NCI-H187 (cell line): ENCODE measurements at places on chromosomes 13 and 19.
A peak's percentile ranks its signal among the peaks of the same experiment; 100 is the strongest.

DNA sequence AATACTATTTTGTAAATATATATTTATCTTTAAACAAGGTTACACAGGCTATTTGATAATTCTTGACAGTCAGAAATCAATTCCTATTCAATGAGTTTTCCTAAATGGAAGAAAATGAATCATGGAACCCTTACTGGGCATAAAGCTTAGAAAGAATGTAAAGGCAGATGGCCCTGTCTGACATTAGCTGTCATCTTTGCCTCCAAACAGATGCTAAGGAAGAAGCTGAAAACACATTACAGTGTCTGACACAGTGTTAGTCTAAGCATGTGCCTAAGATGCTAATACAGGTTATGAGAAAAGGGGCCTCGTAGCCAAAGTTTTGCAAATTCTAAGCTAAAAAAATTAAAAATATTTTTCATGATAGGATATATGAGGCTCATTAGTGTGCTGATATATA, 112.8 kb downstream of the ITGBL1 start:
- no peak for DNase-seq

DNA sequence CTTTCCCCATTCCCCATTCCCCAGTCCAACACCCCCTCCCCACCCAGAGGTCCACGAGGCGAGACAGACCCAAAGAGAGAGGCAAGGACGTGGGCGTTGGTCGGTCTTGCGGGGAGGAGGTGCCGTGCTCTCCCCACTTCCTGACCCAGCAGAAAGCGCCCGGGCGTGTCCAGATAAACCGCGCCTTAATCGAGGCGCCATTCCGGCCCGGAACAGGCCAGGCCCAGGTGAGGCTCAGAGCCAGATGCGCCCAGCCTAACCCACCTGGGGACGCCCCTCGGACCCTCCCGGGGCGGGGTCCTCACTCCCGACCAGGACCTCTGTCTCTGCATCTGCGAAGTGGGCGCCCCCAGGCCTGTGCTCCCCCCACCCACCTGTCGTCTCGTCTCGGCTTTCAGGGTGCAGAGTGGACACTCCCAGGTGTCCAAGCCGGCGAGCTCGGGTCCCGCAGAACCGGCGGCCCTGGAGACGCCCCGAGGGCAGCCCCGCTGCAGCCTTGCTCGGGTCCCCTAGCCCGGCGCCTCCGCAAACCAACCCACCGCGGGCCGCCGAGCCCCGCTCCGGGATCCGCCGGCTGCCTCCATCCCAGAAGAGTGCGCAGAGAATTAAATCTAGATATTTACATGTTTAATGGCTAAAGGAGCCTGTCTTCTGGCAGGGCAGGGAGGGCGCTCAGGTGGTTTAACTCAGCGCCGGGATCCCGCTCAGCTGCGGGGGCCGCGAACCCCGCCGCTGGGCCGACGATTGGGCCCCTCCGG, 5.0 kb upstream of the ONECUT3 start:
- DNase-seq = no peak

DNA sequence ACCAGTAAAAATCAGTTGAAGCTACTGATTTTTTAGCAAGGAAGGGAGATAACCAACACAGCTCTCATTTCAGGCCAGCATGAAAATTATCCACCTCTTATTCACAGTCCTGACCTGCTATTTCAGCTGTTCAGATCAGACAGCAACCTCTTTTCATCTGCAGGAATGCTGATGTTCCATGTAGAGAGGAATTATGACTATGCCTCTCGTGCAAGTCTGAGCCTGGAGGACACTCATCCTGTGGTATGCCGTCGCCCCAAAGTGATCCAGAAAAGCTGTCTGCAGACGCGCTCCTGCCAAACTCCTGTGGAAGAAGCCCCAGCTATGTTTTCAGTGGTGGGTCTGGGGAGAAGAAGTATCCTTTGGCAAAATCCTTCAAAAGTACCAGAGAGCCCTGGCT, 563.5 kb upstream of the SLITRK1 start:
- no peak for DNase-seq

GRCh38 chr13:72221276-72221962, 354.4 kb upstream of the DACH1 start:
- DNase-seq = no peak

DNA sequence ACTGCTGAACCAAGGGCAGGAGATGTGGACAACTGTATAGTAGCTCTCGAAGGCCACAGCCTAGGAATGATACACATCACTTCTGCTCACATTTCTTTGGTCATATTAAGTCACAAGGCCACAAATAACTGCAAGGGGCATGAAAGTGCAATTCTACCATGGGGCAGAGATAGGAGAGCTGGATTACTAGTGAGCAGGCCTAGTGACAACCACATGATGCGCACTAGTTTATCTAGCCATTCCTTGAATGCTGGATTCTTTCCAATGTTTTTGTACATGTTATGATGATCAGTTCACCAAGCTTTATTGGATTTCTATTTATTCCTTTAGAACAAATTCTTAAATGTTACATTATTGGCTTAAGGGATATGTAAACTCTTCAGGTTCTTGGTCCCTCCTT, 100.7 kb downstream of the MIPEP start:
- no peak for DNase-seq

DNA sequence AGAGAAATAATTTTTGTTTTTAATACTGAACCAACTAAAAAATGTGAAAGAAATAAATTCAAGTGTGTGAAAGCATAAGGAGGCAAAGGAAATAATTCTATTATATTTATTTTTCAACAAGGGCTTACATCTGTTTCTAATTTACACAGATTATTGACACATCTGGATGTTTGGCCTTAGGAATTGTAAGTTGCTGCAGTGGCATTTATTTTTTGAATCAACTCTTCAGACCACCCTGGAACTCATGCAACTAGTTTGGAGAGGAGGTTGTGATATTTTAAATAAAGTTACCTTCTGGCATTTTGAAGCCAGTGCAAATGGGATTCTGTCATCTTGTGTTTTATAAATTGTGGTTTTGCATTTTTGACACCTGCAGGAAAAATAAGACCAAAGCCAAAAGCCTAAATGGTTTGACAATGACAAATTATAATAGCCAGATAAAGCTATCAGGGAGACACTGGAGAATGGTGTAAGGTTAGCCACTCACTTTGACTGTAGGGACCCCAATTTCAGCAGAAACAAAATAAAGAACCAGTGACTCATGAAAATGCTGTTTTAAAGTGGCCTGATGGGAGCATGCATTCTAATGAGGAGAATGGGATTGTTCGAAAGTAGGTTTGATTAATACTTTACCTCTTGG, 192.9 kb downstream of the KLF5 start:
- DNase-seq = no peak

DNA sequence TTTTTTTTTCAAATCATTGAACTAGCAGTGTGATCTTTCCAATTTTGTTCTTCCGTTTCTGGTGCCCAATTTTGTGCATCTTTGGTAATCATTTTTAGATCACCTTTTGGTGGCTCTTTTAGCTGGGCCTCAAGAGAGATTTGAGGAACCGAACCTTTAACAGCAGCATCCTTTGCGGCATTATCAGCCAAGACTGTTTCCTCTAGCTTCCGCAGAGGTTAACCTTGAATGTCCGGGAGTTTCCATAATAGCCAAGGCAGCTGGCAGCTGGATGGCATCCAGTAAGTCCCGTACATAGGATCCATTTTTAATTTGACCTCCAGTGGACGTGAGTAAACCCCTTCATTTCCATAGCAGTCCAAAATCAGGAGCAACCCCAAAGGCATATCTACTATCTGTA, 9.6 kb downstream of the IRGC start:
- no peak for DNase-seq

- DNase-seq = no peak
These were observed 2.7 kb downstream of the PHLDB3 start for GRCh38 chr19:43501661-43502418.

DNA sequence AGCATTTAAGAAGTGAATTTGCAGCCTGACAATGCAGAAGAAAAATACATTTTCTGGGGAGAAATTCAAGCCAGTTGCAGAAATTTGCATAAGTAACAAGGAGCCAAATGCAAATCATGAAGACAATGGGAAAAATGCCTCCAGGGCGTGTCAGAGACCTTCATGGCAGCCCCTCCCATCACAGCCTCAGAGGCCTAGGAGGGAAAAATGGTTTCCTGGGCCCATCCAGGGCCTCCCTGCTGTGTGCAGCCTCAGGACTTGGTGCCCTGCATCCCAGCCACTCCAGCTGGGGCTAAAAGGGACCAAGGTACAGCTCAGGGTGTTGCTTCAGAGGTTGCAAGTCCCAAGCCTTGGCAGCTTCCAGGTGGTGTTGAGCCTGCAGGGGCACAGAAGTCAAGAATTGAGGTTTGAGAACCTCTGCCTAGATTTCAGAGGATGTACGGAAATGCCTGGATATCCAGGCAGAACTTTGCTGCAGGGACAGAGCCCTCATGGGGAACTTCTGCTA, 16.7 kb upstream of the ITM2B start:
- DNase-seq = no peak

DNA sequence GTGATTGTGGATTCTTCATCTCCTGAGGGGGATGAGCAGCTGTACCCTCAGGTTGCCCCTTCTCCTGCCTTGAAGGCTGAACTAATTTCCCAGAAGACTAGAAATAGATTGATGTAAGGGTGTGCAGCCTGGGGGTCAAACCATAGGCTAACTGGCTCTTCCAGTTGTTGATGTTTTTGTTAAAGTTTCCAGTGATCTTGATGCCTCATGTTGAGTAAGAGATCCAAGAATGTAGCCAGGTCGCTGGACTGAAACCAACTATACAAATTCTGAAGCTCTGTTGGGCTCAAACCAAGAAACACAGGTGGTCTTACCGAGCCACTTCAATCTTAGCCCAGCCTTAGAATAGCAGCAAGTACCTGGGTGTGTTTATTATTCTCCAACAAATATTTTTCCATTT, 391.8 kb downstream of the KLF5 start:
- DNase-seq = no peak

- DNase-seq = no peak
These were observed 287.1 kb downstream of the ITGBL1 start for GRCh38 chr13:101739382-101740178.

DNA sequence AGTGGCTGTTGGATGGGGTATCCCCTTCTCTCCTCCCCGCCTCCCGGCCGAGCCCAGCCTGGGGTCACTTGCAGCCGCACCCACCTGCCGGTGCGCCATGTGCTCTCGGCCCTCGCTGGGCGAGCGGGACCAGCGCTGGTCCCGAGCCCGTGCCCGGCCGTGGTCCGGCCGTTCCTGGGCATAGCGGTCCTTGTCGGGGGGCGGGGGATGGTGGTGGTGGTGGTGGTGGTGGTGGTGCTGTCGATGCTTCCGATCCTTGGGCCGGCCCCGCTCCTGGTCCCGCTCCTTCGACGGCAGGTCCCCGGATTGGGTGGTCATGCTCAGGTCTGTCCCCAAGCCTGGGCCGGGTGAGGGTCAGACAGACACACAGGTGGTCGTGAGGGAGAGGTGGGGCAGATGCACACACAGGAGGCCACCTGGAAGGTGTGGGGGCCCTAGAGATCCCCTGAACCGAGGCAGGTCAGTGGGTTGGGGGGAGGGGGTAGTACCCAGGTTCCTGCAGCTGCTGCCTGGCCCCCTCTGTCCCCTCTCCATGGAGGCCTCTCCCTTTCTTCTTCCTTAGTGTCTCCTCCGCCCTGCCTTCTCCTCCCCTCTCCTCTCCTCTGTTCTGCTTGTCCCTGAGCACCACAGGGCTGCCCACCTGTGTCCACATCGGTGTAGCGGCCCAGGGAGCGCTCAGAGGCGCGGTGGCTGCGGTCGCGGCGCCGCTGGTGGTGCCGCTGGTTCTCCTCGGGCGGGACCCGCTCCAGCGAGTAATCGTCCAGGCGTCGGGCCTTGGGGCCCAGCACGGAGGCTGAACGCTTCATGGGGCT, 58.7 kb downstream of the IER2 start:
- no peak for DNase-seq

GRCh38 chr19:23309926-23310325, 59.7 kb upstream of the ZNF724 start:
- no peak for DNase-seq

DNA sequence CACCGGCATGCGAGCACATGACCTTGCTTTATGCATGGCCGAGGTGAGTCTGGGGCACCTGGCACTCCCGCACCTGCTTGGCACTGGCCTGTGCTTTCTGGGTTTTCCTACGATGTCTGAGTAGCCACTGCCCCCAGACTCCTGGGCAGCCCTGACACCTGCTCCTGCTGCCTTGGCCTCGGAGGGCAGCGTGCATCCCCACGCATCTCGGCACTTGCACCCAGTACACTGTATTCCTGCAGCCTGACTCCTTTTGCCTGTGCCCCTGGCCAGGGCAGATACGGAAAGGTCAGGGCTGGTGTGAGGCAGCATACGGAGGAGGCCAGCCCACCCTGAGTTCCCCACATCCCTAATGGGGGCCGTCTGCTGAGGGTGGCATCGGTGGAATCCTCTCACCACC, 340.6 kb downstream of the TEX29 start:
- DNase-seq = no peak

GRCh38 chr13:111956261-111957151, 110.4 kb upstream of the SOX1 start:
- DNase-seq = no peak

DNA sequence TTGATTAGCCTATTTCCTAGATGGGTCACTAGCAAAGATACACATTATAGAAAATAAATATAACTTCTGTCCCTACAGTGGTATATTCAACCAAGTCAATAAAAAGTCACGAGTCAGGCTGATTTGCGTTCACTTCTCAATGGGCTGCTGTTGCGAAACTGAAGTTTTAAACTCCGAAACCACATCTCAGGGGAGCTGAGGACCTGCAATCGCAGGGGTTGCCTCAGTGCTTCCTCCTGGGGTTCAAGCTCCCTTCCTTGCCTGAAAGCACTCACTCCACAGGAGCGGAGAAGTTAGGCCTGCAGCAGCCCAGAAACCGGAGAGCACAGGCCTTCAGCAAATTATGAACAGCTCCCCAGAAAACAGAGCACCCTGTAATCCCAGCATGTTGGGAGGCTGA, 39.6 kb downstream of the RAB20 start:
- no peak for DNase-seq

DNA sequence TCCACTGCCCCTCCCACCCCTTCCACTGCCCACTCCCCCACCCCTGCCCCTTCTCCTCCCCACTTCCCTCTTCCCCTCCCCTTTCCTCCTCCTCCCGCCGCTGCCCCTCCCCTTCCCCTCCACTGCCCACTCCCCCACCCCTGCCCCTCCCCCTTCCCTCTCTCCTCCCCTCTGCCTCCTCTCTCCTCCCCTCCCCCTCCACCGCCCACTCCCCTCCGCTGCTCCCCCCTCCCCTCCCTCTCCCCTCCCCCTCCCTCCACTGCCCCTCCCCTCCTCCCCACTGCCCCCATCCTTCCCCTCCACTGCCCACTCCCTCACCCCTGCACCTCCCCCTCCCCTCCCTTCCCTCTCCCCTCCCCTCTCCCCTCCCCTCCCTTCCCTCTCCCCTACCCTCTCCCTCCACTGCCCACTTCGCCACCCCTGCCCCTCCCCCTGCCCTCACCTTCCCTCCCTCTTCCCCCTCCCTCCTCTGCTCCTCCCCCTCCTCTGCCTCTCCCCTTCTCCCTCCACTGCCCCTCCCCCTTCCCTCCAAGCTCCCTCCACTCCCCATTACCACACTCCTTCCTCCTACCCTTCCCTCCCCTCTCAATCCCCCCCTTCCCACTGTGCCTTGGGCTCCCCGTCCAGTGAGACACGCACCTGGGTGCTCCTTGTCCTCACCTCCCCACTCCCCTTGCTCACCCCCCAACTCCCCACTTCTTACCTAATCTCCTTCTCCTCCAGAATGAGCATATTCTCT, 21.9 kb downstream of the ATP8B3 start:
- no peak for DNase-seq

GRCh38 chr19:57648331-57649003, 15.5 kb downstream of the ZNF211 start:
- no peak for DNase-seq

GRCh38 chr13:28128926-28129325, 9.4 kb upstream of the PAN3 start:
- no peak for DNase-seq

- DNase-seq = peak; percentile 66
These were observed 6.5 kb downstream of the SYCE2 start for GRCh38 chr19:12912571-12912970.

- no peak for DNase-seq
These were observed 543 bp upstream of the FAM124A start for GRCh38 chr13:51221674-51222036.
